Activated gamma-delta T cell (primary cell): ENCODE measurements at places on chromosomes 12 and 14.
A peak's percentile ranks its signal among the peaks of the same experiment; 100 is the strongest.

GRCh38 chr14:101072945-101073597 is 169.5 kb upstream of the RTL1 start:
- DNase-seq = no peak

GRCh38 chr14:90677484-90678050 is 138.7 kb downstream of the TTC7B start:
- no peak for DNase-seq

DNA sequence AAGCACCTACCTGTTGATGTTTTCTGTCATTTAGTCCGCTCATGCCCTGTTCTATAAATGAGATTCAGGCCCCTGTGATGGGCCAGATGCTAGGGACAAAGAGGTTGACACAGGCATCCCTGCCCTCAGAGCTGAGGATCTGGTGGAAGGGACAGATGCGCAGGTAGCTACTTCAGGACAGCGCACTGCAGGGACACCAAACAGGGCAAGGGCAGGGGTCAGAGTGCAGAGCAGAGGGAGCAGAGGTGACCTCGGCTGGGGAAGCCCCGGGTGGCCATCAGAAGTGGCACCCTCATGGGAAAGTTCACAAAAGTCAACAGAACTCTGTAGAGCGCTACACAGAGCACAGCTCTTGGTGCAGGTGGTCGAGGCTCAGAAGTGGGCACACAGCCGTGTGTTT is 5.6 kb upstream of the PNMA1 start:
- no peak for DNase-seq

GRCh38 chr12:118055144-118055557 is 5.8 kb downstream of the WSB2 start:
- no peak for DNase-seq

- no peak for DNase-seq
Observed at GRCh38 chr14:30085943-30086342, 158.3 kb upstream of the PRKD1 start.

DNA sequence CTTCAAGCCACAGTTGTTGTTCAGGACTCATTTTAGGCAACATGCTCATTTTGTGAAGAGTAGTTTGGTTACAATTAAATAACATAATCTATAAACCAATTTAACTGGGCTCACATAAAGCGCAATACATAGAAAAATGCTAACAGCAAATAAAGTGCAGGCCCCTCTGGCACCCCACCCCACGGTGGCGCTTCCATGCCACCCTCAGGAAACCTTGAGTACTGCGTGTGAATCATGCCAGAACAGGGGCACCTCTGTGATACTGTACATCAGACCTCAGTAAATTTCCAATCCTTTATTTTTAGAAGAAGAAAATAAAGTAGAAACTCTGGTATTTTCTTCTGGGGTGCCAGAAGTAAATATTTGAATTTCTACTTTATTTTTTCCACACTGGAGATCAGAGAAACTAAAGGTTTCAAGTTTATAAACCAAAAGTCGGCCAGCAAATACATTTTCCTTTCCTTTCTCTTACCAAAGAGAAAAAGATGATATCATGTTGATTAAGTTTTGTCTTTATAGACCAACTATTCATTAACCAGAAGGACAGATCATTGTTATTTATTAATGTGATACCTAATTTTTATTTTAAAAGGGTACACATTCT is 316.8 kb downstream of the PAWR start:
- no peak for DNase-seq

DNA sequence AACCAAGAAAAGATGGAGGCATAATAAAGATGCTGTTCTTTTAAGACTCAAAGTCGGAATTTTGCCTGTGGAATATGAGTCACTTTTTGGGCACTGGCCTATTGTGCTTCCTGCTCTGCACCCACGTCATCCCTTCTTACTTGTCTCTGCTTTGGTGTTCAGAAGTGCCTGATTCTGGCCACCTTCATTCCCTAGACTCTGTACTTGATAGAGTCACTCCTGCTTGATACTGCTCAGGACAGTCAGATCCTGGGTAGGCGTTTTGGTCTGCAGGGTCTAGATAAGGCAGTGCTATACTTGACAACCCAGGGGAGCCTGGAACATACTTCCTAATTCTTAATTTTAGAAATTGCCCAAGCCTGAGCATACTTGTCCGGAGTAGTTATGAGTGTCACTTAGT is 1.9 kb downstream of the LRRK2 start:
- no peak for DNase-seq

DNA sequence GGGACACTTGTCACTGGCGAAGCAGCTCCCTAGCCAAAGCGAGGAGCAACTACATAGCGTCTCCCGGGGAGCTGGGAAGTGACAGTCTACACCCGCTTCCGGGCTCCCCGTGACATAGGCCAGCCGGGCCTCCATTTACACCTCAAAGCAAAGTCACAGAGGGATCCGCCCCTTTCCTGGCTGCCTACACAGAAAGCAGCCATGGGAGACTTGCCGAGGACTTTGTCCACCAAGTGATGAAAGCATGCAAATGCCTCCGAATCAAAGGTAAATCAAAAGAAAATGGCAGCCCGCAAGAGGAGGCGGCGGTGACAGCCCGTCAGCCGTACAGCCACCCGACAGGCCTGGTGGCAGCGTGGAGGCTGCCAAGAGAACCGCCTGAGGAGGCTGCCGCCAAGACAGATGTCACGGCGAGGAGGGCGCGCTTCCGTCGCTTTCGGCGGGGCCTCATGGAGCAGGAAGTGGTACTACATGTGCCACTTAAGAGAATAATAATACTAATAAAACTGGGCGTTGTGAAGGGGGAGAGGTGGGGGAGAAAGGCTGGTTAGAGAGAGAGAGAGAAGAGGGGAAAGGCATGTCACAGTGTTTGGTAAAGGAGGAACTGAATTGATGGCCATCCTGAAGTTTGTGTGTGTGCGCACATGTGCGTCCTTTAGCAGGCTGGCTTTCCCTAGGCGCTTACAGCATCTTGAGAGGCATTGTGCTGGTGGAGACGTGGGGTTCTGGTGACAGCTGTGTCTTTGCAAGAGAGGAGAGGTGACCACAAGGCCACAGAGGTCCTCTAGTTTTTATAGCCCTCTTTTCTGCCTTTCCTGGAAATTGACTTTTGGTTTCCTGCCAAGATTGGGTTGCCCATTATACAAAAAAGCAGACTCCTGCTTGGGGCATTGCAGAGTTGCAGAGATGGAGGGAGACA is 661.7 kb downstream of the VRK1 start:
- peak; percentile 50 for DNase-seq

GRCh38 chr14:37187294-37187693 is 10.4 kb upstream of the MIPOL1 start:
- DNase-seq = no peak

GRCh38 chr12:41930866-41931437 is 213.7 kb downstream of the GXYLT1 start:
- DNase-seq = no peak

- no peak for DNase-seq
Observed at GRCh38 chr12:55682087-55682796, 25.5 kb downstream of the ITGA7 start.

- DNase-seq = no peak
Observed at GRCh38 chr12:72839696-72840095, 567.5 kb downstream of the TRHDE start.
